Chondrocyte (in vitro differentiated cells): ENCODE measurements at places on chromosomes 11 and 22. TPM values are rescaled to one million over a fixed set of nuclear protein-coding genes. Genes with fewer than 3 reads are reported as not detected.

DNA sequence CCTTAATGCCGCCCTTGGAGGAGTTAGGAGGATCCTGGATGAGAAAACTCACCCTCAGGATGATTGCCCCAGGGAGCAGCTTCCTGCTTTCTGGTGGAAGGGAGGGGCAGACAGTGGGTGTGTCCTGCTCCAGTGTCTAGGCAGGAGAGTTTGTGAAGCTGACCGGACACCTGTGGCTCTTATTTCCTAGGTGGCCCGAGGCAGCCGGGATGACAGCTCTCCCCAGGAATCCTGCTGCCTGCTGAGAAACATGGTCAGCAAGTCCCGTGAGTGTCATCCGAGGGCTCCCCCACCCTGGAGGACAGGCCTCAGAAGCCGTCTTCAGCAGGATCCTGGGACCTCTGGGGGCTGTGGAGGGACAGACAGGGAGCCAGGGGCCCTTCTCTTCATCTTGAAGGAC lies 50.4 kb downstream of the ST3GAL4 start:
- DNase-seq, result peak; percentile 59
- peaks cover 22% of the 10 kb centered on the region for H3K36me3 ChIP-seq
- no peaks in the 10 kb centered on the region for H3K27me3 ChIP-seq
- no peak overlapping the region for H3K4me3 ChIP-seq
- H3K4me1 ChIP-seq, result peaks cover 32% of the 10 kb centered on the region
- no peak overlapping the region for H3K27ac ChIP-seq

- no peak for DNase-seq
- H3K36me3 ChIP-seq, result peaks cover 39% of the 10 kb centered on the region
- H3K27me3 ChIP-seq, result no peaks in the 10 kb centered on the region
Observed at GRCh38 chr22:38729946-38730345, 24.2 kb downstream of the GTPBP1 start.

GRCh38 chr11:128336203-128336602 lies 251.2 kb downstream of the ETS1 start:
- no peak overlapping the region for H3K4me3 ChIP-seq
- H3K36me3 ChIP-seq, result no peaks in the 10 kb centered on the region
- no peak for DNase-seq
- no peaks in the 10 kb centered on the region for H3K27me3 ChIP-seq
- peak overlapping the region; percentile 60 for H3K27ac ChIP-seq

TEX12 gene
- 0.75 TPM in 1 of 3 replicates, not detected in the others for total RNA-seq

DNA sequence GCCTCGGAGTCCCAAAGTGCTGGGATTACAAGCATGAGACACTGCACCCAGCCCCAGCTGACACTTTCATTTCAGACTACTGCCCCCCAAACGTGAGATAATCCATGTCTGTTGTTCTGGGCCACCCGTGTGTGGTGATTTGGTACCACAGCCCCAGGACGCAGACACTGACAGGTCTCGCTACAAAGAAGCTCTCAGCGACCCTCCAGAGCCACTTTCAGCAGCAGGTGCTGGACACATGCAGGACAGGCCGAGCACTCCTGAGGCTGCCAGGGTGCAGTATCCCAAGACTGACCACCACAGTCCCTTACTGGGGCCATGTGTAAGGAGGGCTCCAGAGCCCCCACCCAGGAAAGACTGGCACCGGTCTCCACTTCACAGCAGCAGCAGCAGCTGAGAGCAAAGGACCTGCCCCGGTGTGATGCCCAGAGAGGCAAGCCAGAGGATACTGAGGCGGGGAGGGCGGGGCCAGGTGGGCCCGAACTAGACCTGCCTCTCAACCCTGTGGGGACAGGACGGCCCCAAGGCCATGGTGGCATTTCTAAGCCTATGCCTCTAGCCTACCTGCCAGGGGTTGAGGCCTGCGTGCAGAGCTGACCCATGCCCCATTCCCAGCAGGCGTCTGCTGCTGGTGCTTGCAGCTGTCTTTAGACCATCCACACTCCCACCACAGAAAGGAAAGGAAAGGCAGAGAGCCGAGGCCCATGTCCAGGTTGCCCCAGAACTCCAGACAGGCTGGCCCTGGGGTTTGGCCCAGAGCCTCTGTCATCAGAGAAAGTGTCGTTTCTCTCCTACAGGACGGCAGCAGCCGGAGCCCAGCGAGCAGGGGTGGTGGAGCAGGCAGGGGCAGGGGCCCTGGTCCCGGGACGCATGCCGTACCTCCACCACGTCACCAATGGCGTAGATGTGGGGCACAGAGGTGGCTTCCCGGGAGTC lies 28.0 kb upstream of the GNB1L start:
- peaks cover 52% of the 10 kb centered on the region for H3K4me1 ChIP-seq
- no peaks in the 10 kb centered on the region for H3K36me3 ChIP-seq
- no peak overlapping the region for H3K4me3 ChIP-seq
- peak; percentile 76 for DNase-seq

GRCh38 chr11:836274-836673 lies 3.5 kb downstream of the CD151 start:
- peaks cover 48% of the 10 kb centered on the region for H3K4me1 ChIP-seq
- H3K27ac ChIP-seq, result no peak overlapping the region
- no peaks in the 10 kb centered on the region for H3K27me3 ChIP-seq
- no peak for DNase-seq
- H3K4me3 ChIP-seq, result no peak overlapping the region

MYOD1 gene
- not detected in 3 replicates for total RNA-seq

OR5W2 gene
- total RNA-seq, result not detected in 3 replicates

DNA sequence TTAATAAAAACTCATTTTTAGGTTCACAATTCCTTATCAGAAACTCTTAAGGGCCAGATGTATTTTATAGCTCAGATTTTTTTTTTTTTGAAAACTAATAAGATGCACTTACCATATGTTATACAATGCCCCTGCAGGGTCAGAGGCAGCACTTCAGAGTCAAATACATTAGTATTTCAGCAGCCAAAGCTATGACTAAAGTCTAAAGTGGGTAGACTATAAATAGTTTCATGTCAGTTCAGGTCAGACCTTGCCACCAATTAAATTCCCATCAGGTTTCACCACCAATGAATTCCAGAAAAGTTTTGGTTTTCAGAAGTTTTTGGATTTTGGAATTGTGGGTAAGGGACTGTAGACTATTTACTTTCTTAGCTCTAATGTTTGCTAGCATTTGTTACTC lies 75.9 kb downstream of the FAM83F start:
- H3K27me3 ChIP-seq, result no peaks in the 10 kb centered on the region
- peaks cover 15% of the 10 kb centered on the region for H3K4me1 ChIP-seq
- no peak for DNase-seq
- no peaks in the 10 kb centered on the region for H3K36me3 ChIP-seq
- no peak overlapping the region for H3K4me3 ChIP-seq

APOA4 gene
- not detected in 3 replicates for total RNA-seq

DNA sequence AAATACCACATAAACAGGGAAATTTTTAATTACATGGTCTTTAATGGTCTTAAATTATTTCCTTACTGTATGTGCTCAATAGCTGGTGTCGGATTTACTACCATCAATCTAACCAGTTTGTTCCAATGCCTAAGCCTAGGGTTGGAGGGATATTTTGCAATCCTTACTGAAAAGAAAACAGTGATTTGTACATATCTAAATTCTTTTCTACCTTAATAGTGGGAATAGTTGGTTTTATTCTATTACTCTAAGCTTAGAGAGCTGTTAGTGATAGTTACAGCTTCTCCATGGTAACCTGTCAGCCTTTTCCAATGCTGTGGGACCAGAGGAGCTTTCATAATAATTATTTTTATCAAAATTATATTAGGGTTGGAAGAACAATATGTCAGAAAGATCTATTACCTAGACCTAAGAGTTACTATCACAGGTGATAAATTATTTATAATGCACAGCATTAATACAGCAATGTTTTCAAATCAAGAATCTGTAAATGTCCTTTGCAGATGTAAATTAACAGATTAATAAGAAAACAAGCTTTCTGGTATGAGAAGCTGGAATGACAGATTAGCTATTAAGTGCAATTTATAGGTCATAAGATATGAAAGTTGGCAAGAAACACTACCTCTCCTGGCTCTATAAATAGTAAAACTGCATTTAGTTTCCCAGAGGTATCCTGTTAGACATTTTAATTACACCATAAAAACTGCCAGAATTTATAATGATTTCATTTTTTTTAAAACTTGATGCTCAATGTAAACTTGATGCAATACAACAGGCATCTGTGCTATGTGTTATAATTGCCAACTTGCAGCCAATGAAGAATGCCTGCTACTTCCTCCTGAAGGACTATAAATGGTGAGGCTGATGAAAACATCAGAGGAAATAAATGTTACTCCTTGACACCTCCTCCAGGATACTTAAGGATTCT lies 262.0 kb upstream of the PITPNB start:
- peaks cover 23% of the 10 kb centered on the region for H3K4me1 ChIP-seq
- DNase-seq, result no peak
- H3K27me3 ChIP-seq, result no peaks in the 10 kb centered on the region
- peak overlapping the region; percentile 72 for H3K27ac ChIP-seq
- H3K4me3 ChIP-seq, result no peak overlapping the region

MED15 gene
- 105 to 111 TPM (median 110 TPM) in 3 replicates for total RNA-seq

C11orf42 gene
- not detected in 3 replicates for total RNA-seq

GRCh38 chr22:20486229-20486628 lies 9.4 kb downstream of the KLHL22 start:
- H3K27ac ChIP-seq, result peak overlapping the region; percentile 10
- H3K4me3 ChIP-seq, result no peak overlapping the region
- peaks cover 13% of the 10 kb centered on the region for H3K4me1 ChIP-seq
- no peaks in the 10 kb centered on the region for H3K27me3 ChIP-seq
- H3K36me3 ChIP-seq, result peaks cover 15% of the 10 kb centered on the region

DNA sequence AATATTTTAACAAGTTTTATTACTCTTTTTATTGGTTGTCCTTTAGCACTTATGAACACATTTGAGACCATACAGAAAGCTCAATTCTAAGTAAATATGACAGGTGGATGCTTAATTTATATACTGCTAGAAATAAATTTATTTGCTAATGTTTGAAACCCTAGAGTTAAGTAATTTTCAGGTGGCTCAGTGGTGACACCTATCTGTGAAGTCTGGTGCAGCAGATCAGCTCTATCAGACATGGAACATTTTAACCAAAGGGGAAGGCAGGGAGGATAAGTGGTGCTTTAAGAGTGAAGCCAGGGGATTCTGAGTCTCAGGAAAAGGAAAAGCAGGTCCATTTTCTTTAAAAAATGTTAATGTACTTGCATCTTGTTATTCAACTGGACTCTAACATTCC lies 175.8 kb downstream of the DSCAML1 start:
- no peak overlapping the region for H3K27ac ChIP-seq
- H3K36me3 ChIP-seq, result no peaks in the 10 kb centered on the region
- peaks cover 29% of the 10 kb centered on the region for H3K27me3 ChIP-seq
- H3K4me1 ChIP-seq, result no peaks in the 10 kb centered on the region
- no peak for DNase-seq

OR4X1 gene
- not detected in 3 replicates for total RNA-seq

DNA sequence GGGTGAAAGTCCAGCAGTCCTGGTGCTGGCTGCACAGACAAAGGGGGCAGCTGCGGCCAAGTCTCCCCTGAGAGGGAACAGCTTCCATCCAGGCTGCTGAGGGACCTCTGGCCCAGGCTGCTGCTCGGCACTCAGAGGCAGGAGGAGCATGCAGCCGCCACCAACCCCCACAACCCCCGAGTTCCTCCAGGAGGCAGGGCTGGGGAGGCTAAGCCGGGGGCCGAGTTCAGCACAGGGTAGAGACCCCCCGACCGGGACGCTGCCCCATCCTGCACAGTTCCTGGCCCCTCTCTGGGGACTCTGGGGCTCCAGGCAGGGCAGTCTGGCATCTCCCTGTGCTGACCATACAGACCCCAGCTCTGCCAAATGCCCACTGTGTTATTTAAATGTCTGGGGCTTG lies 20.2 kb downstream of the IGSF9B start:
- peaks cover 17% of the 10 kb centered on the region for H3K36me3 ChIP-seq
- no peak overlapping the region for H3K27ac ChIP-seq
- H3K27me3 ChIP-seq, result no peaks in the 10 kb centered on the region
- H3K4me1 ChIP-seq, result peaks cover 4% of the 10 kb centered on the region

DNA sequence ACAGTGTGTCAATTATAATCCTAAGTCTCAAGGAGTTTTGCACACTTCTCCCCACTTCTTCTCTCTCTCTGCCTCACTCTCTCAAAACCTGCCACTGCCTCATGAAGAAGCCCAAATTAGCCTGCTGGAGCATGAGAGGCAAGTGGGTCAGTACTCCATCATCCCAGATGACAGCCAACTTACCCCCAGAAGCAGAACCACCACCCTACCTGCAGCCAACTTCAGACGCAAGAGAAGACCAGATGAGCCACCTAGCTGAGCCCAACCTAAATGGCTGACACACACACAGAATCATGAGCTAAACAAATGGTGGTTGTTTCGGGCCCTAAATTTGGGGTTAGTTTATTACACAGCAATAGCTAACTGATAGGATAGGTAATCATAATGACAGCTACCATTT lies 61.2 kb downstream of the CD82 start:
- H3K4me1 ChIP-seq, result peaks cover 19% of the 10 kb centered on the region
- DNase-seq, result no peak
- peaks cover 4% of the 10 kb centered on the region for H3K27me3 ChIP-seq
- H3K36me3 ChIP-seq, result no peaks in the 10 kb centered on the region
- H3K4me3 ChIP-seq, result no peak overlapping the region

- H3K27ac ChIP-seq, result no peak overlapping the region
- peak; percentile 1 for DNase-seq
- H3K4me3 ChIP-seq, result no peak overlapping the region
- no peaks in the 10 kb centered on the region for H3K36me3 ChIP-seq
Observed at GRCh38 chr11:119758291-119758690, 29.3 kb upstream of the NECTIN1 start.

DNA sequence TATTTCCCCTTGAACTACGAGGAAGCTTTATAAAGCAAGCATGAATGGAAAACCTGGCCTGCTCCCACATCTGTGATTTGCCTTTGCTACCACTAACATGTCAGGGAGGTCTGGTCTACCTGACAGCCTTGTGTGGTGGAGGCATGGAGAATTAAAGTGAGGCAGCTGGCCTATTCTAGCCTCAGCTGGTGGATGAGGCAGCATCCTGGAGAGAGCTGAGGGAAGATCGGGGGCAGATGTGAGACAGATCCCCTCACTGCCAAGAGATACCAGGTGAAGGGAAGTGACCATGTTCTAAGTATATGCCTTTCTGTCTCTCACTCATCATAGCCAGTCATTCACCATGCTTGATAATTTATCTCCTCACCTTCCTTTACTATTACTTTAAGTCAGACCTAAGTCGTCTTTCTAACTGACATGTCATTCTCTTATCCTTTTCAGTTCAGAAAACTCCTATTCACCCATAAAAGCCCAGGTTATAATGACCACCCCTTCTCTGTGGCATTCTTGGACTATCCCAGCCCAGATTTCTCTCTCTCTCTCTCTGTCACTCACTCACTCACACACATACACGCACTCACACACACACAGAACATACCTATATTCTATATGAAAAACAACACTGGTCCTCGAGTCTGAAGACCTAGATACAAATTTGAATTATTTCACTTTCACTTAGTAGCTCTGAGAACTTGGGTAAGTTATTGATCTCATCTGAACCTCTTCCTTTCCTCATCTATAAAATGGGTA lies 90.7 kb downstream of the CSNK2A3 start:
- H3K27ac ChIP-seq, result no peak overlapping the region
- H3K36me3 ChIP-seq, result peaks cover 2% of the 10 kb centered on the region
- no peak for DNase-seq
- peaks cover 5% of the 10 kb centered on the region for H3K27me3 ChIP-seq

SPI1 gene
- not detected in 3 replicates for total RNA-seq

- no peak within 1 kb of the TSS for H3K4me3 ChIP-seq
- peaks cover 26% of the 10 kb centered on the region for H3K4me1 ChIP-seq
- no peak for DNase-seq
- H3K27ac ChIP-seq, result no peak within 1 kb of the TSS
- H3K27me3 ChIP-seq, result no peaks in the 10 kb centered on the region
- H3K36me3 ChIP-seq, result peaks cover 28% of the 10 kb centered on the region
Observed at GRCh38 chr22:19723232-19723982, at the start of gene GP1BB. Gene GP1BB, plus strand, starts transcription at chr22:19723539. Its CDS starts 31 bp downstream, at chr22:19723570.

- H3K27ac ChIP-seq, result peak overlapping the region; percentile 7
- no peak for DNase-seq
- no peaks in the 10 kb centered on the region for H3K27me3 ChIP-seq
- peaks cover 4% of the 10 kb centered on the region for H3K4me1 ChIP-seq
- H3K36me3 ChIP-seq, result no peaks in the 10 kb centered on the region
Observed at GRCh38 chr11:122235615-122236014, 119.6 kb upstream of the BLID start.
